NCI-H187 (cell line): ENCODE measurements at places on chromosomes 7 and 10.

DNA sequence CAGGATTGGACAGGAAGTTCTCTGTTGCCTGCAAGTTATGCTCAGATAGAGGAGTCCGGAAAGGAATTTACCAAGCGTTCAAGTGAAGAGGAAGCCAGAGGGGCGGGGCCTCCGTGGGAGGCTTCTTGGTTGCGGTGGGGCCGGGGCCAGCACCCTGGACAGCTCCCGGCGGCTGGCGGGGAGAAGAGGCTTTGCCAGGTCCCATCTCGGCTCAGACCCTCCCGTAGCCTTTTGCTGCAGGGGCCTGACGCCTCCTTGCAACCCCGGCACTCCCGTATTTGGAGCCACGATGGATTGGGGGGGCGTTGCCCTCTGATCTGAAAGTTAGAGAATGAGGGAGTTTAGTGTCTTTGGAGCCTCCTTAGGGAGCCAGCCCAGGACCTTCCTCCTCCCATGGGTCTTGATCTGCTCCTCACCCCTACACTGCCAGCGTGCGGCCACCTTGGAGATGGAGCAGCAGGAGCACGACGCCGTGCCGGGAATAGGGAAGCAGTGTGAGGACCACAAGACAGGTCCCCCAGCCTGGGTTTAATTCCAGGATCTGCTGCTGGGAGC lies 3.1 kb upstream of the SLC18A3 start:
- DNase-seq: no peak

DNA sequence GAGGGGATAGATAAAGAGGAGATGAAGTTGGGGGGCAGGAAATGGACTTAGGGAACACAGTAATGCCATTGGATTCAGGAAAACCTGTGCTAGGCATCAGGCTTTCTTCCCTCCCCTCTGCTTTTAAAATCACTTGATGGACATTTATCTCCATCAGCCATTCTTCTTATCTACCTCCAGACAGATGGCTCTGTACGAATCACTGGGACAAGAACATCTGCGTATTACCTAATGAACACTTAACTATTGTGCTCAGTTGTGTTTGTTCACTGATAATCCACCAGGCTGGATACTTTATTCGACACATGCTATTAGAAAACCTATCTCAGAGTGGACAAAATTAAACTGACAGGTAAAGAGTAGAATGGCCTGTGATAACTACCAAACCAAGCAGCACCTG lies 40.0 kb downstream of the TNKS2 start:
- no peak for DNase-seq

- no peak for DNase-seq
These were observed 563.6 kb upstream of the SEMA3D start for GRCh38 chr7:85750454-85750949.

GRCh38 chr7:104855861-104856260 lies 158.1 kb upstream of the KMT2E start:
- no peak for DNase-seq

DNA sequence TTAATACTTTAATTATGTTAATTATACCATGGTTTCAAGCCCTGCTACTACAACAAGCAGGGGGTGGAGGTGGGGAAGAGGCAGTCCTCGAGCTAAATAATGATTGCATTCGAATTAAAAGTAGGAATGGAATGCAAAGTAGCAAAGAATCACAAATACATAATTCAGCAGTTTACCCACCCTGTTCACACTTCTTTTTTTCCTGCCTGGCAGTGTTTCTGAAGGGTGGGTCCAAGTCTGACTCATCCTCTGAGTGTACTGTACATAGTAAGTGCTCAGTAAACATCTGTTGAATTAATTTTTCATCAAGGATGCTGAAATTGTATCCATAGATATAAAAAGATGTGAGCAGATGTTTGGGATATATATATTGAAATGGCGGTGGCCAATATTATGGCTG lies 778.8 kb downstream of the LRMDA start:
- no peak for DNase-seq
